ENCODE measurements at places on chromosomes 4 and X.
A peak's percentile ranks its signal among the peaks of the same experiment; 100 is the strongest.

- DNase-seq = peak; percentile 2
Observed at GRCh38 chr4:131499141-131499873, 1649.8 kb upstream of the PCDH10 start.

DNA sequence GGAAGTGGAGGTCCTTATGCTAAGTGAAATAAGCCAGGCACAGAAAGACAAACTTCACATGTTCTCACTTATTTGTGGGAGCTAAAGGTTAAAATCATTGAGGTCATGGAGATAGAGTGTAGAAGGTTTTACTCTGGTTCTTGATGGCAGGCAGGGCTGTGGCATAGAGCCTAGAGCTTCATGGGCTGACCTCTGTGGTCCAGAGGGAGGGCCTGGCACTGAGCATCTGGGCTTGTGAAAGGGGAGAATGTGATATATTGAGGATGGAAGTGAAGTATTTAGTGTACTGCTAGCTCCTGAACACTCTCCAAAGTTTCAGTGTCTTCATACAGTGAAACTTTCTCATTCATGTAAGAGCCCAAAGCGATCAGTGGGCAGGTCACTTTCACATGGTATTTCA is 71.3 kb upstream of the ANXA3 start:
- no peak for DNase-seq

DNA sequence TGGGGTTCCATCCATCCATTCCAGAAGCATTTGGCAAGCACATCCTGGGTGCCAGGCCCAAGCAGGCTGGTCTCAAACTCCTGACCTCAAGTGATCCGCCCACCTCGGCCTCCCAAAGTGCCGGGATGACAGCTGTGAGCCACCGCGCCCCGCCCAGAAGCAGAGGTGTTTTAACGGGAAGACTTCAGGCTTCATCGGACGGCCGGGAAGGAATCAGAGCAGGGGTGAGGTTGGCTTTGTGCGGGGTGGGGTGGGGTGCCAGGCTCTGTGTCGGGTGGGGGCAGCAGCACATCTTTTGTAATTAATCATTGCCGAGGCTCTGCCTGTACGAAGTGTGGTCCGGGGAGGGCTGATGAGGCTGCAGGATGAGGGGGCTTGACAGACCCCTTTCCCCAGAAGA is 5.1 kb upstream of the SLC25A6 start:
- no peak for DNase-seq

GRCh38 chr4:134665429-134665828 is 463.8 kb upstream of the PABPC4L start:
- no peak for DNase-seq

GRCh38 chr4:48093991-48094416 is 40.0 kb downstream of the TXK start:
- no peak for DNase-seq

DNA sequence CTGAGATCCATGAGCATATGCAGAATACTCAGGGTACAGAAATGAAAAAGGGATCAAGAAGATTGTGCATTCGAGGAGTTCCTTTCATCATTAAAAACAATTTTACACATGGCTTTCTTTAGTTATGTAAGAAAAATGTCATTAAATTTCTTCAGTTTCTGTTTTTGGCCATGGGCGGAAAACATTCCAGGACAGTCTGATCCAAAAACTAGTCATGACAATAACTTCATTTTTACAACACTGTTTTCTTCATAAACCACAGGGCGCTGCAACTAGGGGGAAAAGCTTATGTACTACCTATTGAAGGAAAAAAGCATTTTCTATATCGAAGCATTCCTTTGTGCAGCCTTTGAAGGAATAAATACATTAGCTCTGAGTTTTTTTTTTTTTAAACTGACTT is 28.2 kb downstream of the IL13RA1 start:
- no peak for DNase-seq

- no peak for DNase-seq
Observed at GRCh38 chr4:180164799-180165198, 2078.4 kb upstream of the TENM3 start.

DNA sequence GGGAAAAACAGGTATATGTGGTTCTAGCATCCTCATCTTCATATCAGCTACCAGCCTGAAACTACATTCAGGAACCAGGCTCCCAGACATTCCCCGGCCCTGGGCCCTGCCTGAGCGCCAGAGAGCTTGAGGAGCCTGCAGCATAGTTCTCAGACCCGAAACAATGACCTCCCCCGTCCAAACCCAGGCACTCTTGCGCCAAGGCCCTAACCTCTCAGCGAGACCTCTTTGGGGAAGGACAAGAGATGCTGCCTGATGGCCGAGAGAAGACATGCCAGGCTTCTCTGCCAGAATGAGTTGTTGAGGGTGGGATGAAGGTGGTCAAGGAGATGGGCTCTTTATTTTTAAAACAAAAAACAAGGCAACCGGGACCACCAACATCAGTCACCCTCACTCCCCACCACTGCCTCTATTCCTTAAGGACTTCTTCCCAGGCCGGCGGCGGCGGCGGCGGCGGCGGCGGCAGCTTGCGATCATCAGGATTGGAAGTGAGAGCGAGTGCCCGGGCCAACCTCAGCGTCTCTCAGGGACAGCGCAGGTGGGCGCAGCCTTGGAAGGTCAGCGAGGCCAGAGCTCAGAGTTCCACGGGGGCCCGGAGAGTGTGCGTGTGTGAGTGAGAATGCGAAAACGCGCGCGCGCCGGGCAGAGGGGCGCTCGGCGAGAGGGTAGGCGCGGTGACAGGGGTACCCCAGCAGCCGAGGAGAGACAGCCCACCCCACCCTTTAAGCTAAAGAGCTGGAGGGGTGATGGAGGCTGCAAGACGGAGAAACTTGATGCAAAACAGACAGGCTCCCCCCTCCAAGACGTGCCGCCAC is 601 bp downstream of the INPP4B start:
- DNase-seq = no peak

DNA sequence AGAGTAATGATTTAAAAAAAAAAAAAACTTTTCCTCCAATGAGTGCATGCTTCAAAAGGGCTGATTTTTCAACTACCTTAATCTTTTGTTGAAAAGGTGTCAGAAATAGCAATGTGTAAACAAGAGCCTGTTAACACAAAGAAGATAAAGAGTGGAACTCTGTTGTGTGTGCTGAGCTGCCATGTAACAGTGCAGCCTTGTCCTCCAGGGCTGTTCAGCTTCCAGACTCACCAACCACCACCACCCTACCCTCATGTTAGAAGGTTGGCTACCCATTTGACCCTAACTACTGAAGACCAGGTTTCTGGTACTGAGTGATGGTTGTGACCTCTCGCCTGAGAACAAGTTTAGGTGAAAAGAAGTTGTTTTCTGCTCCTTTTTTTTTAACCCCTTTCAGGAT is 222.8 kb upstream of the TEX13C start:
- no peak for DNase-seq

- no peak for DNase-seq
Observed at GRCh38 chr4:1260418-1261106, 11.6 kb upstream of the CTBP1 start.

DNA sequence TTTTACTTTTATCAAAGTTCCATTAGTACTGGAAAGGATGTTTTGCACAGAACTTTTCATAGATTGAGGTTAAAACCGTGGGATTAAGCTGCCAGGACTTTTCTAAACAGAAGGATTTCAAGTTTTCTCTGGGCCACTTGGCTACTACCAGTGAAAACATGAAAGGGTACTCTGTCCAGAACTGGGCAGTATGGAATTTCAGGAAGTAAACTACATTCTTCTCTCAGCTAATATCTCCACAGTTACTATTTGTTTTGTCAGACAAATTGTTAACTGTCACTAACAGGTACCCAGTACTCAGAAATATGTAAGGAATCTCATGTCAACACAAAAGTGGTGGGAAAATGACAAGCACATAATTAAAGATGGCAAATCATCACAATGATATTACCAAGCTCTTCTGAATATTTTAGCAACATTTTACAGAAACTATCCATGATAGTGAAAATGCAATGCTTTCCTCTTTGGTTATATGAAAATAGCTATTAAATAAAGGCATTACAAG is 454.4 kb downstream of the C4orf33 start:
- no peak for DNase-seq

- no peak for DNase-seq
Observed at GRCh38 chr4:183873409-183874185, 31.5 kb upstream of the STOX2 start.

GRCh38 chr4:59920416-59920815 is 1279.7 kb upstream of the ADGRL3 start:
- no peak for DNase-seq

GRCh38 chrX:8720136-8720535 is 11.8 kb downstream of the ANOS1 start:
- no peak for DNase-seq

- no peak for DNase-seq
Observed at GRCh38 chr4:127237581-127237980, 395.2 kb upstream of the INTU start.

- DNase-seq = no peak
Observed at GRCh38 chr4:85756938-85757337, 282.0 kb downstream of the ARHGAP24 start.

DNA sequence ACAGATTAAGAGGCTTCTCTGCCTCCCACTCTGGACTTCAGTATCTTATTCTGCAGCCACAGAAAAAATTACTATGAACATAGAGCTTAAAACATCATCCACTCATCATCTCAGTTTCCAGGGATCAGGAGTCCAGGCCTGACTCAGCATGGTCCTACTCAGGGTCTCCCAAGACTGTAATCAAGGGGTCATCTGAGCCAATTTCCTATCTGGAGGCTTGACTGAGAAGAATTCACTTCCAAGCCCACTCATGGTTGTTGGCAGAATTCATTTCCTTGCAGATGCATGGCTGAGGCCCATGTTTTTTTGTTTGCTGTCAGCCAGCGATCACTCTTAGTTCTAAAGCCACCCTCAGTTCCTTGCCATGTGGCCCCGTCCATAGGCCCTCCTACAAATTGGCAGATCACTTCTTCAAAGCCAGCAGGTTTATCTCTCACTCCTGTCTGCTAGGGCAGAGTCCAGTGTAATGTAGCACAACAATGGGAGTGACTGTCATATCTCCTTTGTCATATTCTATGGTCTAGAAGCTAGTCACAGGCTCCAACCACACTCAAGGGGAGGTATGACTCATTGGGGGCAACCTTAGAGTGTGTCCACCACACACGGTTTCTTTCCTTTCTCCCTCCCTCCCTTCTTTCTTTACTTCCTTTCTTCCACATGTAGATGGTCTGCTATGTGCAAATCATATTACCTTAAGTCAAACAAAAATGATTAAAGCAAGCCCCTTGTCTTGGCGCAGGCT is 251.6 kb downstream of the QDPR start:
- DNase-seq = no peak

DNA sequence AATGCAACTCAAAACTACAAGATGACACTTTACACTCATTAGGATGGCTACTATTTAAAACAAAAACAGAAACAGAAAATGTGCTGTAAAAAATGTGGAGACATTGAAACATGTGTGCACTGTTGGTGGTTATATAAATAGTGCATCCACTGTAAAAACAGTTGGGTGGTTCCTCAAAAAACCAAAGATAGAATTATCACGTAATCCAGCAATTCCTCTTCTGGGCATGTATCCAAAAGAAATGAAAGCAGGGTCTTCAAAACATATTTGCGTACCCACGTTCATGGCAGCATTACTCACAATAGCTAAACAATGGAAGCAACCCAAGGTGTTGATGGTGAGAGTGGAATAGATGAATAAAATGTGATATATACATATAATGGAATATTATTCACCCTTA is 967.2 kb downstream of the TRAM1L1 start:
- no peak for DNase-seq

GRCh38 chrX:15718283-15718970 is 19.6 kb upstream of the CA5B start:
- no peak for DNase-seq

GRCh38 chr4:104983615-104984179 is 163.0 kb upstream of the TET2 start:
- DNase-seq = no peak

DNA sequence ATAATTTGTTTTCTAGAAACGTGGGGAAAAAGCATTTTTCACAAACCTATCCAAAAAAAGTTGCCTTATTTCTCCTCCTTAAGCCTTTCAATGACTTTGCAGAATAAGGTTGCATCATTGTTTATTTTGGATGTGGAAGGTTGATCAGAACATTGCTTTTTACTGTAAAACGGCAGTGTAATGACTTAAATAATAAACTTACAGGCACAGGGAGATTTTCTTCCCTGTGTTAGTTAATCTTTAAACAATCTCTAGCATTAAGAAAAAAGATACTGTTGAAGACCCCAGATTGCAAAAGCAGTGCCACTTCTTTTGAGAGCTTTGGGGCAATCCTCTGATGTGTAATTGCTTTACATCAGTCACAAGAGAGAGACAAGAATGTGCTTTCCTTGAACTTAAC is 153.4 kb downstream of the ARX start:
- DNase-seq = no peak

- no peak for DNase-seq
Observed at GRCh38 chr4:153067376-153067775, 131.3 kb downstream of the FHDC1 start.

- DNase-seq = no peak
Observed at GRCh38 chr4:65367306-65367705, 303.0 kb downstream of the EPHA5 start.

DNA sequence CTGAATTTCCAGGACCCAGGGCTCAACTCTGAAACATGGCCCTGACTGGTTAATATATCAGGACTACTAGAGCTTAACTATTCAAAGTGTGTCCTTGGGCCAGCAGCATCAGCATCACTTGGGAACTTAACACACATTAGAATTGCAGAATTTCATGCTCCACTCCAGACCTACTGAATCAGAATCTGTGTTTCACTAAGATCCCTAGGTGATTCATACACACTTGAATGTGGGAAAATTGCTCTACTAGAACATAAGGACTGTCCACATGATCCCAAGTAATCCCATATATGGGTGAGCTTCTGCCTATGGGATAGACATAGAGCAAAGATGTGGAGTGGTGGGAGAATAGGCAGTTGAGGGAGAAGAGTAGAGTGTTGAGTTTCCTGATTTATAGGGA is 192.5 kb upstream of the CLNK start:
- no peak for DNase-seq
